ENCODE measurements at places on chromosomes 6 and 20.

DNA sequence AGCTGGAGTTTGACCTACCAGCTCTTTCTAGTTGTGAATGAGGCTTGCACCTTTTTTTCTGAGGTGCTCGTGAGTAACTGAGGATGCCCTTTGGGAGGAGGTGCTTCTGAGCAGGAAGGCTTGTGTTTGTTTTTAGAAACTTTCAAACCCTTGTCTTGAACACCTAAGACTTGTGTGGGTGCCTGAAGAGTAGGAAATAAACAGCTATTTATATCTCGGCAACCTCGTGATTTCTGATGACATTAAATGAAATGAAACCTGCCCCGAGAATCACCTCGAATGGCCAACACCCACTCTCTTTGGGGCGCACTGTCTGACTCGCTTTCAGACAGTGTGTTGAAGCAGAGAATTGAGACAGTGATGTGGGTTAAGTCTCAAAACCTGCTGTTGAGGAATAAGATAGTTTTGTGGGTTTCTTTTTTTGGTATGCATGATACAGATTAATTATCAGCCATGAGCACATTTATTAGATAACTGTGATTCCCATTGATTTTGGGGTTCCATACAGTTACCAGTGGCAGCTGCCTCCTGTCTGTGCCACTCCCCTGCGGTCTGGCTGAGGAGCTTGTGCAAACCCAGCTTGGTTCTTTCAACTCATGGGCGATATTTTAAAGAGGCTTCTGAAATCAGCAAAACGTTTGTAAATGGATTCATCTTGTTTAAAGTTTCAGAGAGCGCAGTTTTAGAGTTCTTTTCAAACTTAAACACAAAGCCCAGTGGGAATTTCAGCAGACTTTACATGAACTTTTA lies 8.4 kb downstream of the IRF4 start:
- peak; percentile 42 for DNase-seq

DNA sequence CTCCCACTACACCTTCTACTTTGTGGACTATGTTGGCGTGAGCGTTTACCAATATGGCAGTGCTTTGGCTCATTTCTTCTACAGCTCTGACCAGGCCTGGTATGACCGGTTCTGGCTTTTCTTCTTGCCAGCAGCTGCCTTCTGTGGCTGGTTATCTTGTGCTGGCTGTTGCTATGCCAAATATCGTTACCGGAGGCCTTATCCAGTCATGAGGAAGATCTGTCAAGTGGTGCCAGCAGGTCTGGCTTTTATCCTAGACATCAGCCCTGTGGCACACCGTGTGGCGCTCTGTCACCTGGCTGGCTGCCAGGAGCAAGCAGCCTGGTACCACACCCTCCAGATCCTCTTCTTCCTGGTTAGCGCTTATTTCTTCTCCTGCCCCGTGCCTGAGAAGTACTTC lies 16.5 kb upstream of the EFHC1 start:
- DNase-seq, result no peak

- DNase-seq, result no peak
Measured at GRCh38 chr6:72809746-72810379, 188.0 kb downstream of the KCNQ5 start.

- DNase-seq, result no peak
Measured at GRCh38 chr6:1081551-1082284, 230.2 kb upstream of the FOXQ1 start.

DNA sequence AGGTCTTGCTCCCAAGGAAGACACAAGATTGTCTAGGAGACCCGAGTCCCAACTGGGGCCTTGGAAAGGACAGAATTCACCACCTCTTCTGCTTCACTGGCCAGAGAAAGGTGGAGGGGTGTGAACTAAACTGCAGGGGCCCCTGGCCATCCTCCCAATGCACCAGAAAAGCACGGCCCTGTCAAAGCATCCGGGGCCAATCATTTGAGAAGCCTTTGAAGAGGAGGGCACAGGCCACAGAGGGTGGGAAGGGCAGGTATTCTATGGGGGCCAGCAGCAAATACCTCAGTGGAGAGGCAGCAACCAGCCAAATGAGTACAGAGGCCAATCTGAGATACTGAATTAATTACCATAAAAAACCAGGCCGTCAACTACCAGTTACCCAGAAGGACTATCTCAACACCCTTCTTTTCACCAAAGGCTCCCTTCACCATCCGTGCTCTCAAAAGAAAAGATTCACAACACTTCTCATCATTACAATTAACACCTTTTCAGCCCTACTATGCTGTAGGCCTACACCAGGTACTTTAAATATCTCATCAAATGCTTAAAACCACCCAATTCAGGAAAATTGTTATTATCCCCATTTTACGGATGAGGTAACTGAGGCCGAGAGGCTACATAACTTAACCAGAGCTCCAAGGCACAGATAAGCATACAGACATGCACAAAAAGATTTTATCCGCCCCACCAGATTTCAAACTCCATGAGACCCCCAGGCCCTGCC lies 50.7 kb downstream of the TRERF1 start:
- no peak for DNase-seq

GRCh38 chr20:48880981-48881657 lies 40.4 kb upstream of the ARFGEF2 start:
- DNase-seq, result no peak

DNA sequence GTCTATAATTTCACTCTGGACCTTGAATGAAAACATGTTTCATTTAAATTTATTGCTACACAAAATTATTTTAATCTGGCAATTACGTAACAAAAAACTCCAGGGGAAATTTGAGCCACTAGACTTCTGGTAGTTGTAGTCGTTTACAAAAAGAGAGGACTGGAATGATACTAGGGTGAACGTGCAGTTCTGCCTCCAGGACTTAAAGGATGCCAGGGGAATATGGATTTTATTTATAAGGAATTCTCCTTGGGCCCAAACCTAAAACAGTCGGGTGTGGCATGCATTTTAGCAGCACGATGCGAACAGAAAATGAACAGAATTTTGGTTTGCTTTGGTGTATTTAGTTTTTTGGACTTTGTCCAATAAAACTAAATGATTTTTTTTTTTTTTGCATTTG lies 76.9 kb downstream of the PRL start:
- DNase-seq, result no peak

DNA sequence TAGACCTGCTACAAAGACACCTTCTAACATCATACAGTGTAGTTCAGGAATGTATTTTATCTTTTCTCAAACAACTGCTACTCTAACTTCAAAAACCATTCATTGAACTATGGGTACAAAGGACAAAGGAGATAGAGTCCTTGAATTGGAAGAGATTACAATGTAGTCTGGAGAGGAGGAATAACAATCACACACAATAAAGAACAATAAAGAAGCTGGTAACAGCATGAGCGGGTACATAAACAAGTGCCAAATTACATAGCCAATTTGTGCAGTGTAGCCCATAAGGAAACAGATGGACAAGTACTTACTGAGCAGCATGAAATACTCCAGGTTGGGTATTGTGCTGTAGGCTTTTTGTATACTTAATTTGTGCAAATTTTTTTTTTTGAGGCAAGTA lies 44.3 kb downstream of the OSTM1 start:
- no peak for DNase-seq

- DNase-seq, result no peak
Measured at GRCh38 chr6:20686142-20686541, 151.9 kb downstream of the CDKAL1 start.

- DNase-seq, result no peak
Measured at GRCh38 chr6:163718537-163718936, 304.0 kb downstream of the QKI start.

GRCh38 chr20:55693641-55694040 lies 311.7 kb downstream of the CBLN4 start:
- DNase-seq, result no peak

- DNase-seq, result no peak
Measured at GRCh38 chr20:7207186-7207798, 439.8 kb downstream of the BMP2 start.

DNA sequence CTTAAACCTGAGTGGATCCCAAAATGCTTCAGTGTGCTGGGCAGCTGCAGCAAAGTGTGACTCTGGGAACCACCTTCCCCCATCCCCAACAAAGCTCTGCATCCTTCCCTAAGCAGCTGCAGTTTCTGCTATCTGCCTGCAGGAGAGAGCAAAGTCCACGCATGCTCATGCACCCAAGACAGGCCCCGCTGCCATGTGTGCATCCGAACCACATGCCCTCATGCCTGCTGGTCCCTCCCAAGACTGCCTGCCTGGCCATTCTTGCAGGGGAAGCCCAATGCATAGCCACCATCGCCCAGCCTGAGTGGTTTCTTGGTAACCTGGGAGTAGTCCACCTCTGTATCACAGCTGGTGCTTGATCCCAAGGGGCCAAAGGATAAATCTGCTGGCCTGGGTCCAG lies 94.3 kb upstream of the OLIG3 start:
- no peak for DNase-seq

GRCh38 chr6:108673602-108674001 lies 112.9 kb downstream of the FOXO3 start:
- DNase-seq, result no peak

GRCh38 chr6:52616059-52616690 lies 39.3 kb upstream of the TRAM2 start:
- no peak for DNase-seq

DNA sequence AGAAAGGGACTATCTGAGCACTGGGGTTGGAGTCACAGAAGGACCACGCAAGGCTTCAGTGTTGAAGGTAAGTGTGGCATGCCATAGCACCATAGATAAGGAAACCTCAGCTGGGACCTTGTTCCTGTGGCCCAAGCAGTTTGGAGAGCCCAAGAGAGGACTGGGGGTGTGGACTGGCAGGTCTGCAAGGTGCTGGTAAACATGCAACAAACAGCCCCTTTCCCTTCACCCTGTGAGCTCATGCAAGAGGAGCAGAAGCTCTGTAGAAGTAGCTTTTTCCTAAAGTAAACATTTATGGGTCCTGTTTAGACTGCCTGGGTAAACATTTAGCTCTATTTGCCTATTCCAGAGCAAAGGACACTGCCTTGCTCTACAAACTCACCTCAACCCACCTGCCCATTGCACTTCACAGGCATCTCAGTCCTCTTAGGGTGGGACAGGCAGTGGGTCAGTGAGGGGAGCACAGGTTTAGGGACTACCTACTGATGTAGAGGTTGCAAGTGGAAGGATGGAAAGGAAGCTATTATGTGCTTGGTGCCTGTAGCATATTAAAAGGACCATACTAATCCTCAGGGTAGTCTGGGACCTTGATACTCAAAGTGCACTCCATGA lies 12.0 kb downstream of the ZSCAN31 start:
- DNase-seq, result no peak

- no peak for DNase-seq
Measured at GRCh38 chr20:44720997-44721784, 6.0 kb downstream of the CCN5 start.

GRCh38 chr6:157110607-157111006 lies 212.7 kb downstream of the TMEM242 start:
- DNase-seq, result no peak

- no peak for DNase-seq
Measured at GRCh38 chr20:10708351-10709185, 34.8 kb upstream of the JAG1 start.

- DNase-seq, result no peak
Measured at GRCh38 chr6:147227770-147228320, 23.6 kb downstream of the STXBP5 start.

DNA sequence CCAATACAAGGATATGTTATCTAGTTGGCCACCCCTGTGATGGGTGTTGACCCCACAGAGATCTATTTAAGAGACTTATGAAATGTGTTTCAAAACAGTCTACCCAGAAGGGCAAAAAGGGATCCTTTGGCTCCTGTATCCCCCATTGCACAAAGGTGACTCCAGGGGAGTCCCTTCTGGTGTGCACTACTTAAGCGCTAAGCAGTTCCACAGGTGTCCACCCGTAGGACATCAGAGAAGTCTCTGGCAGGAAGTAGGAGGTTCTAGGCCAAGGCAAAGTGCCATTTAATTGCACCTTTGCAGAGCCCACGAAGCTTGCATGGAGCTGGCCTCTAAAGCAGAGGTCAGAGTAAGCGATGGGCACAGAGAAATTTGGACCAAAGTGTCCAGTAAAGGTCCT lies 147.7 kb downstream of the MRPL14 start:
- no peak for DNase-seq

DNA sequence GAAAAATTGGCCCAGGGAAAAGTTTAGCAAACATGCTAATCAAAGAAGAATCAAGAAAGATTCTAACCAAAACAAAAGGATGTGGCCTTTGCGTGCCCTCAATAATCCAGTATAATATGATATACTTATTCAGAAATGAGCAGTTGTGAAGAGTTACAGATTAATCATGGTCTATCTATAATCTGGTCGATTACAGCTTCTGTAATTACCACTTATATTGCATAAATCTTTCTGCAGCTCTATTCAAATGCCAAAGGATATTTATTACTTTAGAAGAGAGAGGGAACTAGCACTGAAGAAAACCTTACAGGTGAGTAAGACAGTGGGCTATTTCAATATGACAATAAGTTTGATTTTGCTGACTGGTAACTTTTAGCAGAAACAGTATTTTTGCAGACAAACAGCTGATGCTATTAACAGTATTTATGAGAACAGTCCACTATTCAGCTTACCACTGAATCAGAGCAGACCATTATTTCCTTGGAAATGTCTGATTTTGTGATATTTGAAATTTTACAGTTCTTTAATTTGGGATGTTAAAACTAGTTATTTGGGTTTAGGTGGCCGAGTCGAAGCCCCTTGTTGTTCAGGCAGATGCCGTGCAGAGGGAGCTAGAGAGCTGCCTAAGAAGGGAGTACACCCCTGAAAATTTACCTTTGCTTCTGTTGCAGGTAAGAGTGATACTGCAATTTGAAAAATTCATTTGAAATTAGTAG lies 92.2 kb downstream of the CEP57L1 start:
- peak; percentile 70 for DNase-seq

- DNase-seq, result no peak
Measured at GRCh38 chr6:40444312-40444711, 142.9 kb downstream of the LRFN2 start.

- DNase-seq, result no peak
Measured at GRCh38 chr20:43559147-43559987, 540 bp downstream of the SGK2 start.

GRCh38 chr6:50778696-50779095 lies 40.0 kb upstream of the TFAP2B start:
- no peak for DNase-seq

GRCh38 chr6:123777563-123777962 lies 26.1 kb upstream of the NKAIN2 start:
- no peak for DNase-seq

GRCh38 chr6:827431-827830 lies 134.5 kb upstream of the EXOC2 start:
- DNase-seq, result no peak

- no peak for DNase-seq
Measured at GRCh38 chr6:70411542-70412251, 1.6 kb upstream of the FAM135A start.

DNA sequence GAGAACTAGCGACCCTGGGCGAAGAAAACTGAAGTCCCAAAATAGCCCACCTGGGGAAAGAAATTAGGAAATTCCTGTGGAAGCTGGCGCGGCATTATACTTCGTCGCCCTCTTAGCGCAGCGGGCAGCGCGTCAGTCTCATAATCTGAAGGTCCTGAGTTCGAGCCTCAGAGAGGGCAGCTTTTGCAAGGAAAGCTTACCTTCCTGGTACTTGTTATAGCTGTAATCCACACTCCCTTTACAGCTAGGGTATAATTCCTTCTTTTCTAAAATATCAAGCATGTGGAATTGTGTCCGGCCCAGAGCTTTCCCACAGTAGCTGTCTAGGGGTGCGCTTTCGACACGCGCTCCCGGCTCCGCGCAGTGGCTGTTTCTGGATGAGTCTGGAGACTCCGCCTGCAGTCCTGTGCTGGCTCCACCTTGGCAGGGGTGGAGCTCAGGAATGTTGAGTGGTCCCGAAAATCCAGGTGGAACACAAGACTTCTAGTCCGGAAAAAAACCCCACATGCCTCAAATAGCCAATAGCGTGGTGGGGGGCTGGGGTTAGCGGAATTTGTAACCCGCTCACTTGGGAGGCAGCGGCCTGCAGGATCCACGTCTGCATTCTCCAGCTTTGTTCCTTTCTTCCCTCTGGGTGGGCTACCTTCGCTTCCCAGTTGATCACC lies 83.7 kb upstream of the ZNF322 start:
- DNase-seq, result no peak

Data from CD4-positive, alpha-beta T cell treated with Interleukin-6 for 4 hours (primary cell).